ENCODE measurements at places on chromosomes 6 and 20.
A peak's percentile ranks its signal among the peaks of the same experiment; 100 is the strongest.

GRCh38 chr6:73898599-73898998 is 202.6 kb downstream of the CD109 start:
- DNase-seq, result no peak

- DNase-seq, result no peak
Measured at GRCh38 chr6:65706436-65706835, 590 bp downstream of the EYS start.

DNA sequence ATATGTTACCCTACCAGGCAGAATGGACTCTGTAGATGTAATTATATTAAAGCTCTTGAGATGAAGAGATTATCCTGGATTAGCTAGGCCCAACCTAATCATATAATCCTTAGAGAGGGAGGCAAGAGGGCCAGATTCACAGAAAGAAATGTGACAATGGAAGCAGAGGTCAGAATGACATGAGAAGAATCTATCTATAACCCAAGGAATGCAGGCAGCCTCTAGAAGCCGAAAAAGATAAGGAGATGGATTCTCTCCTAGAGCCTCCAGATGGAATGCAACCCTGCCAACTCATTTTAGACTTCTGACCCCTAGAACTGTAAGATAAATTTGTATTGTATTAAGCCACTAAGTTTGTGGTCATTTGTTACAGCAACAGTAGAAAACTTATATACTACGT is 12.3 kb downstream of the PXT1 start:
- DNase-seq, result no peak

GRCh38 chr6:33994472-33995308 is 151.2 kb downstream of the GRM4 start:
- DNase-seq, result no peak

GRCh38 chr6:3596766-3597165 is 139.9 kb upstream of the SLC22A23 start:
- DNase-seq, result no peak

GRCh38 chr6:141024526-141024925 is 1108.2 kb upstream of the GJE1 start:
- DNase-seq, result no peak

DNA sequence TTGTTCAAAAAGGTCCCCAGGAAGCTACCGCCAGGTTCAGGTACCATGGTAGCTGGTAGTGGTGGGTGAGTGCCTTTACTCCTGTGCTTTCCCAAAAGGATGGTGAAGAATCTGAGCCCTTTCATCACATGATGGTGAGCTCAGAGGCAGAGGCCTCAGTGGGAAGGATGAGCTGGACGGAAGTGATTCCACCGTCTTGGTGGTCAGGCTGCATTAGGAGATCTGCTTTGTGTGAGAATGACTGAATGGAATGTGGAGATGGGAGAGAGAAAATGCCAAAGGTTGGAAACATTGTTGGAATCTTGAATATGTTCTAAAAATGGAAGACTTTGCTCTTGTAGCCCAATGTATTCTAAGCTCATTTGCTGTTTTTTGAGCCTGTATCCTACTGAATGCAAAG is 108.1 kb upstream of the SCP2D1 start:
- no peak for DNase-seq

- DNase-seq, result no peak
Measured at GRCh38 chr6:43871284-43871683, 101.3 kb downstream of the VEGFA start.

- DNase-seq, result no peak
Measured at GRCh38 chr6:26354162-26354561, 10.8 kb upstream of the BTN3A2 start.

- no peak for DNase-seq
Measured at GRCh38 chr20:8066662-8067061, 47.1 kb upstream of the TMX4 start.

DNA sequence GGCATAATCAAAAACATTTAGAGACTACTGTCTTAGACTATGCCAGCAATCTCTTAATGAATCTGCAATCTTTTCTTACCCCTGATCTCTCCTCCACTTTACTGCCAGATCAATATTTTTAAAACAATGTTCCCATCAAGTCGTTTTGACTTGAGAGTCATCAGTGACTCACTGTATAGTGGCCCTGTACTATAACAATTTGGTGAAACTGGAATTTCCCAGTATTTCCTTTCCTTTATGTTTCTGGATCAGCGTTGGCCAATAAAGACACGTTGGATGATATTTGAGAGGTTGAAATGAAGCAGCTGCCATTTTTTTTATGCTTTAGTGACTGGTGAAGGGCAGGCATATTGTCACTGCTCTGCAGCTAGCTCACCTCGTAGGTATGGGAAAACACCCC is 10.1 kb upstream of the SMIM13 start:
- DNase-seq, result no peak

DNA sequence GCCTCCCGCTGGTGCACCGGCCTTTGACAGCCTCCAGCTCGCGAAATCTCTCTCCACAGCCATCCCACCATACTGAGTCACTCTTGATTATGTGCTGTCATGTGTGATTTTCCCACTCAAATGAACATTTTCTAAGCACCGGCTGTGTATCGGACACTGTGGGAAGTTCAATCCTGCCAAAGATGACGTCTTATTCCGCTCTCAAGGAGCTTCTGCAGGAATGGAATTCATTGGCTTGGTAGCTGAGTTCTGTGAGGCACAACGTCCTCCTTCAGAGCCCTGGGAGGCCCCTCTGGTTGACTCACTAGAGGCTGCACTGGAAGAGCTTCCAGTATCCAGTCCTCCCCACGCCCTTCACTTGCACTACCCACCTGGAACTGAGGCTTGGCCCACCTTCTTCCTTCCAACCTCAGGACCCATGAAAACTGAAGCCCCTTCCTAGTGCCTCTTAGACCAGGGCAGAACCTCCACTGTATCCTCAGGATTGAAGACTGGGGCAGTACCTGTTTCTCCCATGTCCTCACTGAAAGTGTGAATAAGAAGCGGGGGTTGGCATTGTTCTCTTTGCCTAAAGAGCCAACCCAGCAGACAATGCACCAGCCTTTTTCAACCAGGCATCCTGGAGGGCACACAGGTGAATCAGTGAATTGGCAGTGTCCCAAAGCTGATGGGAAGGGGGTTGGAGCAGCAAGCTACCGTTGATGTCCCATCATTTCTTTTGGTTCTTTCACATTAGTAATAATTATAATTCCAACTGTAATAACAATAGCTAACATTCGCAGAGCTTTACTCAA is 1.7 kb downstream of the UNC5CL start:
- peak; percentile 25 for DNase-seq

GRCh38 chr20:33108661-33109060 is 29.2 kb downstream of the BPIFB4 start:
- no peak for DNase-seq

DNA sequence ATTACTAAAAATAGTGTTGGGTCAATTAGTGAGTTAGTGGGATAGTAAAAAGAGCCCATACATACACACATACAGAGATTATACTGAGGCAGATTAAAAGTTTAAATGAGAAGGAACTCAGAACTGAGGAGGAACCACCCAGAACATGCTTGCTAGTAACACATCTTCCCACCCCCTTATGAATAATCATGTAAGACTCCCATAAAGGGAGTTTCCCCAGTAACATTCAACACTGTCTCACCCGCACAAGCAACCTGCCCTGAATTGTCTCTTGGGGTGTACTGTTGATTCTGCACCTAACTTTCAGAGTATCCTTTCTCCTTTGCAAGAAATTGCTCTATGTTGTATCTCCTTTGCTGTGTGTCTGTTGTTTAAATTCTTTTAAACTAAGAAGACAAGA is 11.1 kb upstream of the HLA-DQB2 start:
- DNase-seq, result no peak

GRCh38 chr6:26217714-26218075 is 130.5 kb downstream of the HFE start:
- DNase-seq, result no peak

DNA sequence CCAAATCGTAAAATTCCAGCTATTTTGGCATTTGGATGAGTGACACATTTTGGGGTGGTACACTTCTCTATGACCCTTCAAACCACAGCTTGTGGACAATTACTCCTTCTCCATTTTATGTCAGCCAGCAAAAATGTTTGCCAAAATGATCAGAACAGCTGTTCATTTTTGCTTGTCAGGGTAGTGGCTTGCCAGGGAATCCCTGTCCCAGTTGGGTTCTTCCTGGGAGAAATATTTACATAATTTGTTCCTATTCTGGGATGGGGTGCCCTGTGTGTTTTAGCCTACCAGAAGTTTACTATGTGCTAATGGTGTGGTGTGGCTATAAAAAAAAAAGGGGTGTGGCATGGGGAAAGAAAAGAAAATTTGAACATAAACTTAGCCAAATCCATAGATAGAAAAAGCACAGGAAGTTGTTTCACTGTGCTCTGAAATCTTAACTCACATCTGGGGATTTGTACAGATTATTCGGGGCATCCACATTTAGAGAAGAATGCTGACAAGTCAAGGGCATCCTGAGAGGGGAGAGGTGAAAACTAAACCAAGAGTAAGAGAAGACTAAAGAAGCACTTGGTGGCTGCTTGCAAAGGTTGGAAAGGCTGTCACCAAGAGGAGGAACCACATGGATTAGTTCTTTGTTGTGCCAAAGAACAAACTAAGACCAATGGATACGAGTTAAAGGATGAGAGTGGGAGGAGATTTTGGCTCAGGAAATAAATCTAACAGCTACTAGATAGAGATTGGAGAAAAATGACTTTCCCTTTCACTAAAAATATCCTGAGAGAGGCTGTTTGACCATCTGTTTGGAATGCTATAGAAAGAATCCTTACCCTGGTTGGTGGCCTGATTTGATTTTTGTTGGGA is 55.2 kb upstream of the RBM24 start:
- DNase-seq, result no peak

- DNase-seq, result no peak
Measured at GRCh38 chr6:100905067-100905466, 23.9 kb upstream of the ASCC3 start.

GRCh38 chr6:122772724-122773415 is 6.6 kb upstream of the FABP7 start:
- no peak for DNase-seq

GRCh38 chr6:4402477-4402976 is 267.2 kb upstream of the ECI2 start:
- DNase-seq, result no peak

DNA sequence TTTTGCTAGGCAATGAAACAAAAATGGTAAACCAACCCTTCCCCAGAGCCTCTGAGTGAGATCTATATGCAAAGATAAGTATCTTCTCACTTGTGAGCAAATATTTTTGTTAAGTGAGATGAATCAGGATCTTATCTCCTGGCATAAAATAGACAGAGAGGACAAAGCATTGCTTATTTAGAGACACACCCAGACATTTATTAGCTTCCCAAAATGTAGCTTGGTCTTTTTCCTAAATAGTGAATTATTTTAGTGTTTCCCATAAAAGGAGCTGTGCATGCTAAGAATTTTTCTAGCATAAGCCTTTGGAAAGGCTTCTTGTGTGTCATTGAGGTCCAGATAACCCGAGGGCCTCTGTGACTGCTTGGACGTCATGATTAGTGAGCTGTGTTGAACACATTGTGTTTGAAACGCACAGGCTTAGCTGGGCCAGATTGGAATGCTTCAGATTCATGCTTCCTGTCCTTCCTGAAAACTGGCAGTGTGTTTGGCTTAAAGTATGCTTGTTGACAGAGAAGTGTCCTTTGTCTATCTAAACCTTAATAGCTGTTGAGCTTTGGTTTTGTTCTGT is 16.5 kb downstream of the MTHFD1L start:
- no peak for DNase-seq

GRCh38 chr6:1792989-1793388 is 183.3 kb downstream of the FOXC1 start:
- no peak for DNase-seq

GRCh38 chr20:16514140-16514539 is 59.1 kb downstream of the KIF16B start:
- DNase-seq, result no peak

DNA sequence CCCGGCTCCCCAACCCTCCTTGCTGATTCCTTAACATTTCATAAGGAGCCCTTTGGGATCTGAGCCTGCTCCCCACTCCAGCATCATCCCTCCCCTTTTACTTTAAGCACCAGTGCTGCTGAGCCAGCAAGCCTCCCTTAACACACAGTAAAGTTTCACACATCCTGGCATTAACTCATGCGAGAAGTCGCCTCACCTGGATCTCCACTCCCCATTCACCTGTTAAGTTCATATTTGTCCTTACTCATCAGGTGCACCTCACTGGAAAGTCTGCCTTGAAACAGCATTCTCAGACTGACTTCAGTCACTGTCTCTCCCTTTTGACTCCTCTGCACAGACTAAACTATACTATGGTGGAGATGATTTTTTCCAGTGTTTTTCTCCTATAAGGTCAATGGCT is 47.8 kb upstream of the MAP7 start:
- DNase-seq, result no peak

DNA sequence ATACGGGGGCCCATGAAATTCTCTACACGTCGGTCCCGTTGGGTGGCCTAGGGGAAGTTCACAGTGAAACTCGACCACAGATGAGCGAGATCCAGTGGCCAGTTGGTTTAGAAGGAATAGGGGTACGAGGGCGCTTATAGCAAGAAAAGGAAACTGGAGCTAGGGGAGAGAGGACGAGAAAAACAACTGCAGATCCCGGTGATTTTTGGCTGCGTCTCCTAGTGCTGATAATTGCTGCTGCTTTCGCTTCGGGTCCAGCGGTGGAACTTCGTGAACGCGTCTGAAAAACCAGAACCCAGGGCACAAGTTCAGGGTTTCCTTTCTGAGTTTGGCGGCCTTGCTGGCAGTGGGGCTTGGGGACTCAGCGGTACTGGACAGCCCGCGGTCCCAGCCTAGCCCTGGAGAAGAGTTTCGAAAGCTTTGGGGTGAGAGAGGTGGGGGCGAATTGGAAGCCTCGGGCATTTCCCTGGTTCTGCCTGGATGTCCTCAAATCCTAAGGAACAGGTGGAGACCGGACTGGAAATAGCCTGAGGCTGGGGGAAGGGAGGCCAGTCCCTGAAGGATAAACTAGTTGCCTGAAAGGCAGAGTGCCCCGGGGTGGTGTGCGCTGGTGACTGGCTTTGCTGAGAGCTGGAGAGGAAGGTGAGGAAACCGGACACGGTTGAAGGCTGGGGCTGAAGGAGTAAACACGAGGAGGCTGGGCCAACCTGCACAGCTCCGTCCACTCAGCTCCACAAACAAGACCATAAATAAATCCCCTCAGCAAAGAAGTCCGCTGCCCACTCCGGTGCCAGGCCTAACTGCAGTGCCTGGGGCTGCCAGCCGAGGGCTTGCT is 793 bp downstream of the GMPR start:
- peak; percentile 78 for DNase-seq

GRCh38 chr6:41075651-41076626 is 3.2 kb downstream of the NFYA start:
- DNase-seq, result no peak

GRCh38 chr20:24960861-24961260 is 11.8 kb downstream of the CST7 start:
- no peak for DNase-seq

DNA sequence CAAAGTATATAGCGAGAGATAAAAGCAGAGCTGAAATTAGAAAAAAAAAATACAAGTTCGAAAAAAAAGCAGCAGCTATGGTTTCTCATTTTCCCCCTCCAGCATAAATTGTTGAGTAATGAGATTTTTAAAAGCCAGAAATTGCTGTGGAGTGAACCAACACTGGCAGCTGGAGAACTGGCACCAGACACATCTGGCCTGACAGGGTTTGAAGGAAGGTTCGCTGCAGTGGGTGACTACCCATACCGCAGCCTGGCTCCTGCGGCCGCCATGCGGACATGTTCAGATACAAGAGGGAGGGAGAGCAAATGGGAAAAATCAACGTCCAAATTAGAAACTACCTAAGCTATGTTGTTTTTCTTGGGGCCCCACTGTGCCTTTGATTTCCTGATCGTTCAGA is 3.3 kb downstream of the APCDD1L start:
- DNase-seq, result no peak
